ENCODE measurements at places on chromosomes 6 and 20. TPM values are rescaled to one million over a fixed set of nuclear protein-coding genes. Genes with fewer than 3 reads are reported as not detected.

Gene DNAH8
- 0.05 TPM for total RNA-seq

- DNase-seq: no peak
Measured at GRCh38 chr20:13220904-13221297, at the start of gene ISM1. Gene ISM1, plus strand, starts transcription at chr20:13221274. Its CDS starts 503 bp downstream, at chr20:13221777.

GRCh38 chr20:62682912-62683517 lies 25.6 kb upstream of the NTSR1 start:
- no peak for DNase-seq

GRCh38 chr20:36672991-36673390 lies 27.0 kb upstream of the SLA2 start:
- no peak for DNase-seq

DNA sequence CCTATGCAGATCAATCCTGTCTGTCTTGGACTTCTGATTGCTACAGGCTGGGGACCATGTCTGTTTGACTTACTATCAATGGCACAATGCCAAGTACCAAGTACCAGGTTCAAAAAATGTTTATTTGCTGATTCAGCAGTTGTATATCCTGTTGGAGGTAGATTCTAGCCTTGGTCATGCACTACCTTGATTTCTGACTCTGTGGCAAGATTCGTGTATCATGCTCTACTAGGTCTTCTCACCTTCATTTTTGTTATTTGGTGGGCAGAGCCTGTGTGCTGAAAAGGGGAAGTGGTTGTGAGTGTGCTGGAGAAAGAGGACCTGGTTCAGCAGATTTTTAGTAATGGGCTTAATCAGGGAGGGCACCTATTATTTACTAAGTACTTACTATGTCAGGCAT lies 192.4 kb upstream of the MYLIP start:
- DNase-seq: no peak

Gene DOK5
- total RNA-seq: 0.76 TPM

- no peak for DNase-seq
Measured at GRCh38 chr6:32146687-32147086, 5.1 kb downstream of the PRRT1 start.

Gene LRRC73
- total RNA-seq: 0.09 TPM

DNA sequence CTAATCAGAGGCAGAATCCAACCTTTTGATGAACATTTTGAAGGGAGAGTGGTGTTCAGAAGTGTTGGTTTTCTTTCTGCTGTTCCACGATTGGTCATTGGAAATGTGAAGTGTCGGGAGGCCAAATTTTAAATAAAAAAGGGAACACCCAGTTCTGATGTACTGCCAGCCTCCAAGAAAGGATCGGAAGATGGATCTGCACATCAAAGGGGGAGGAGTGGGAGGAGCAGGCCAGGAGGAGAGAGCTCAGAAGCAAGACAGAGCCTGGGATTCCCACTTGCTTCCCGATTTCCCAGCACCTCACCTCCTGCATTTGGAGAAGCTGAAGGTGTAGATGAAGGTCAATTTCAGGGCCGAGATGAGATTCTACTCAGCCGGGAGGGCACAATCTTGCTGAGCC lies 55.9 kb upstream of the NAA20 start:
- no peak for DNase-seq

Gene TNF
- total RNA-seq: 3.5 TPM

DNA sequence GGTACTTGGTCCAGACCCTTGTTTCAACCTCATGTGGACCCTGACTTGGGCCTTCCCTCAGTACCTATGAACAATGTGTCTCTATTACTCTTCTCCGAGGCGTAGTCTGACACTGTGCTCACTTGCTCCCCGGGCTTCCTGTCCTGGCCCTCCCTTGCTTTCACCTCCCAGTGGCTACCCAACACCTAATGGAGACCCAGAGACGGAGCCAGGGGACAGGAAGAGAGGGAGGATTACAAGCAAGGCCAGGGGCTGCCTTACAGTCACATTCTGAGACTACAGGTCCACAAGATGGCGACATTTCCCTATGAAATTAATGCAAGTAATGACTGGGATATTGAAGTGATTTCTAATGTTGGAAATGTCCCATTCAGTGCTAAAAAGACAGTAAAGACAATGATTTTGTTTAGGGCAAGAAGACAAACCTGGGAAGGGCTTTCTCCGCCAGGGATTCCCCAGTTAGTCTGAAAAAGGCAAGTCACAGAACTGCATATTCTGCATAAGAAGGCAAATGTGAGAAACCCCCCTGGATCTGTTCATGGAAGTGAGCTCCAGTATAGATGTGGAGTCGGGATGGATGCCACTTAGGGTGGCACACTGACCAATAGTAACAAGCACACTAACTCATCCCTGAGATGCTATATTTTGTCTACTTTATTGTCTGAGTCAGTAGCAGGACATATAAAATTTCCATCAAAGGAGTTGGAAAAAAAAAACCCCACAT lies 44.0 kb upstream of the ZBTB24 start:
- peak; percentile 64 for DNase-seq

DNA sequence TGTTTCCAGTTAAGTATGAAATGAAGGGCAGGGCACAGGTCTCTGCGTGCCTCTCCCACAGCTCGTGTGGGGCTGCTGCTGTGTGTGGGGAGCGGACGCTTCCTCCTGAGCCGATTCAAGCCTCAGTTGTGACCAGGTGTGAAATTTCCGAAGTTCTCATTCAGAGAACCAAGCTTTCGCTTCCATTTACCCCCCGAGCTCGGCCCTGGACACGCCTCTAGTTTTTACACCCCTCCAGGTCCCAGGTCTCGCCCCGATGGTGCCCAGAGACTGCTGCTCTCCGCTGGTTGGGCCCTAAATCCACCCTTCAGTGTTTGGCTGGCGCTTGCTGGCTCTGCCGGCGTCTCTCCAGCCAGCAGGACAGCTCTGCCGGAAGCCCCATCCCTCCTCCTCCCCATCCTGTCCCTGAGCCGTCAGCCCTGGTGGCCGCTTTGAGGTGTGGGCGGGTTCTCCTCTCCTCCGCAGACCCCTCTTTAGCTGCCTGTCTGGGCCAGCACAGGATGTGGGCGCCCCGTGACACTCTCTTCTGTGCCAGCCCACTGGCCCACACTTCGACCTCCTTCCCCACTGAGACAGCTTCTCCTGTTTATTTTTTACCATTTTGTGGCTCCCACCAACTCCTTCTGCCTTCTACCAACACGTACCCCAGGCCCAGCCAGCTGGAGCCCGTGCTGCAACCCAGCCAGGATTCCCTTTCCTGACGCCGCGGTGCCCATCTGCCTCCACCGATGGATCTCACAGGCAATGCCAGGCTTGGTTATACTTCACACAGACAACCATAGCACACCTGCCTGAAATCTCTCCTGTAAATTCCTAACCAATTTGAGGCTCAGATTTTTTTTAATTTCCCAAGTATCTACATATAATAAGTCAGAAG lies 142.8 kb downstream of the DLL1 start:
- DNase-seq: no peak

GRCh38 chr6:37205997-37206340 lies 36.0 kb downstream of the PIM1 start:
- DNase-seq: no peak

Gene HSPA12B
- 1.5 TPM for total RNA-seq

Gene MCCD1
- total RNA-seq: not detected

DNA sequence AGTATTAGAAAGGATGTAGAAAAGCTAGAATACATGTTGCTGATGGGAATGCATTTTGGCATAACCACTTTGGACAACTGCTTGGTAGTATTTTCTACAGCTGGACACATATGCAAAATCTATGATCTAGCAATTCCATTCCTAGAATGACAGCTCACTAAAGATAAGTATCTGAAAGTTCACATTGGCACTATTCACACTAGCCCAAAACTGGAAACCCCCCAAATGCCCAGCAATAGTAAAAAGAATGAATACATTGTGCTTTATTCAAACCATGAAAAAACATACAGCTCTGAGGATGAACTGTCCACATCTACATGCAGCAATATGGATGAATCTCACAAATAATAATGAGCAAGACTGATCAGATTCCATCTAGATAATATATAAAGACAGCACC lies 79.0 kb downstream of the PPP1R3G start:
- DNase-seq: no peak

Gene RSPO4
- not detected for total RNA-seq

GRCh38 chr20:35635652-35636051 lies 20.0 kb downstream of the SPAG4 start:
- no peak for DNase-seq

Gene TREML2
- total RNA-seq: 11.1 TPM

Gene PTK7
- 48.1 TPM for total RNA-seq

DNA sequence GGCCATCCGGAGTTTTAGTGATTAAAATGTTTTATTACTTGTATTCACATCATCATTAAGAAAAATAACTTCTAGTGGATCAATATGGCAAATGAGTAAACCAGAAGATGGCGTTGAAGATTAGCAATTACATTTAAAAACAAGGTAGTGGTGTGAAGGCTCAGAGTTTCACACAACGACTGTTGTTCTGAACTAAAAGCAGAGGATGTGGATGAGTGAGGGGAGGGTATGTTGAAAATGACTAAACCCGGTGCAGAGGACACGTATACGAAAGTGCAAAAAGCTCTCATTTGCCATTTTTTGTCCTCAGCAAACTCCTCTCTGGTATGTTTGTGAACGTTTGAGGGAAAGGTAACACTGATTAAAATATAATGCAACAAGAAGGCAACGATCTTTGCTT lies 1.9 kb upstream of the IRF4 start:
- DNase-seq: no peak

DNA sequence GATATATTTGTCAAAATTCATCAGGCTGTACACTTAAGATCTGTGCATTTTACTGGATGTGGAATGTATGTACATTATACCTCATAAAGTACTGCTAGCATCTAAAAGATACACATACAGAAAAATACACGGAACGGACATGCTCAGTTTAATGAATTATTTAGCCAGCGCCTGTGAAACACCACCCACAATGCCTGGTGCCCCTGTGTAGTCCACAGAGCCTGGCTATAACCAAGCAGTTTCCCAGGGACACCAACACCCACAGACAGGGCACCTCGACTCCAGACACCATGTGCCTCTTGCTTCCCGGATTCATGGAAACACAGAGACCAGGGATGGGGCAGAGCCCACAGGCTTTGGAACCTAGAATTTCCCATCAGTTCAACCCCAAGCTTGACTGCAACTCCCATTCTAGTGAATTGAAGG lies 17.4 kb upstream of the ARMC12 start:
- DNase-seq: no peak

Gene DNMT3B
- total RNA-seq: 2.7 TPM

All from thymus (tissue), 14 donors.